ENCODE measurements at places on chromosomes 4 and X.

GRCh38 chrX:1597345-1598020, 6.1 kb downstream of the AKAP17A start:
- DNase-seq, result no peak

GRCh38 chr4:28482580-28483270, 1622.1 kb downstream of the STIM2 start:
- no peak for DNase-seq

GRCh38 chr4:96730432-96730831, 890.5 kb downstream of the PDHA2 start:
- no peak for DNase-seq

DNA sequence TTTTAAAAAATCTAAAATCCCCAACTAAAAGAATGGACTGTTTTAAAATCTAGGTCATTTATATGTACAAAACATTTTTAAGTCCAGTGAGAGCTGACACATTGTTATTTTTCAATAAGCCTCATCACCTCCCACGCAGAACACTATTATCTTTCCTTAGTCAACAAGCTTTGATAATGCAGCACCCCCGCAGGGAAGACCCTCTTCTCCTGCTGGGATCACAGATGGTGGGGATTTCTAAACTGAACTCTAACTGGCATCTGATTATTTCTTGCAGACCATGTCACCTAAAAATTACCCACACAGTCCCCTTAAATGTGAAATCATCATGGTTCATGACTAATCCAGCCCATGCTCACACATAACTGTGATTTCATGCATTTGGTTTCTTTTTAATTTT, 11.6 kb downstream of the SYTL4 start:
- DNase-seq, result no peak

GRCh38 chrX:37685381-37686359, at the start of gene XK:
Gene XK, plus strand, starts transcription at chrX:37685791. Its CDS starts 171 bp downstream, at chrX:37685962.
- DNase-seq, result no peak

DNA sequence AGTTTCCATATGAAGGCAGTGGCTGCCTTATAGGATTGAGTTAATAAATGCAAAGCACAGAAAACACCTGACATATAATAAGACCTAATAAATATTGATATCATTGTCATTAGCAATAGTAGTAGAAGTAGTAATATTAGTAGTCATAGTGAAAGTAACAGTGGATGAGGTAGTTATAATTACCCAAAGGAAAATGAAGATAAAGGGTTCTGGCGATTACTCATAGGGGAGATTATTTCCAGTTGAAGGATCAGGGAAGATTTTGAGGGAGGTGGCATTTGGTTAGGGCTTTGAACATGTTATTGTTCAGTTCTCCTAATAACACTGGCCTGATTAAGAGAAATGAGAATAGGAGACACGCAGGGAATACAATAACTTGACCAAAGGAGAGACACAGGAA, 131.9 kb upstream of the GPRIN3 start:
- DNase-seq, result no peak

- DNase-seq, result no peak
Measured at GRCh38 chr4:83149865-83150652, 35.5 kb upstream of the PLAC8 start.

DNA sequence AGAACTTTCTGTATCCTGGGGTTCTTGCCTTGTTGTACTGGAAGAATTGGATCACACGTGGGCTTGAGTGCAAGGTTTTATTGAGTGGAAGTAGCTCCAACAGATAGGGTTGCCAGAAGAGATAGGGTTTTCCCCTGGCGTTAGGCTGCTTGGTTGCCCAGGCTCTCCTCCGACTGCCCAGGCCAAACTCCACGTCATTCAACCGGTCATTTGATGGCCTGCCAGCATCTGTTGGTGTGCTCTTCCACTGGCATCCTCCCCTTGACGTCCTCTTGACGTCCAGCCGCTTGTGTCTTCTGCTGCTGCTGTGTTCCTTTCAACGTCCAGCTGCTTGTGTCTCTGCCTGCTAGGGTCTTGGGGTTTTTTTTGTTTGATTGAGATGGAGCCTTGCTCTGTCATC, 340.3 kb upstream of the ZCCHC13 start:
- no peak for DNase-seq

DNA sequence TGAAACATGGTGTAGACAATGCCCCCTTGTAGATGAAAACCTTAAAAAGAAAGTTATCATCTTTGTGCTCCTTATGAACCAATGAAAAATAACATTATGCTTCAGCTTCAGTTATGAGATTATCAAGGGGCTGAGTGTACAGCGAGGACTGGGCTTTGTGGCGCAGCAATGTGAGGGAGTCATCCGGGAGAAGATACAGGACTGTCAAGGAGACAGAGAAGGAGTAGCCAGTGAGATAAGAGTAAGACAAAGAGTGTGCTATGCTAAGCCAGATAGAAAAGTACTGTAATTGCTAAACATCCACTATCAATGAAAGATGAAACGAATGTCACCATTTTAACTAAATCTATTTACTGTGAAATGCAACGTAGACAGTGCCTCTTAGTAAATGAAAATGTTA, 3.6 kb upstream of the KLHL15 start:
- DNase-seq, result no peak

- no peak for DNase-seq
Measured at GRCh38 chr4:151417766-151418376, 8.9 kb downstream of the FHIP1A start.

DNA sequence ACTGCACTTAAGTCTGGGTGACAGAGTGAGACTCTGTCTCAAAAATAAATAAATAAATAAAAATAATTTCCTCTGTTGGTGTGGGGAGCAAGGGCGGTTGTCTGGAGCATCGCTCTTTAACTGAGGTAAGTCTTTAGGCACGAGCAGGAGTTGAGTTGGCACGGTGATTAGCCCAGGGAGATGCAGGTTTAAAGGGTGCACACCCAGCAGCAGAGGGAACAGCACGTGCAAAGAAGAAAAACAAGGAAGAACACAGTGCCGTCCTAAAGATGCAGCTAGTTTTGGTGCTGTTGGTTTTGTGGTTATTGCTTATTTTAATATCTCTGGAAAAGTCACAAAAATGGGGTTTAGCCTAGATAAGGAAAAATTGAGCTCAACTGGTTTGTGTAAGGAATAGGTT, 87.8 kb downstream of the DHX15 start:
- no peak for DNase-seq
